Fibroblast of lung (primary cell): ENCODE measurements at places on chromosomes 13 and 19.

DNA sequence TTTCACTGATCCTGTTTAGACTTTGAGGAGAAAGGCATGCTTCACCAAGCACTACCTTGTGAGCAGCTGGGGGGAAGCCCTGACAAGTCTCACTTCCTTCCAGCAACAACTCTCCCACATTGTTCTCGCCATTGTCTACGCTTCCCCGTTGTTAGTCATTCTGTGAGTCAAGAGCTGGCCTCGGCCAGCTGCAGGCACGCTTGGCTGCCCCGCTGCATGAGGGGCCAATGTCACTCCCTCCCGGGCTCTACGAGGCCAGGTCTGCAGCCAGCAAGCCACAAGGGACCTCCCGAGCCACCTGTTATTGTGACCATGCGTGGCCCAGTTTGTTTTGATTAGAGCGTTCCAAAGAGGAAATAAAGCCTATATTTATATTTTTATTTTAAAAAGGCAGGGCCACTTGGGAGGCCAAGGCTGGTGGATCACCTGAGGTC, 220.9 kb downstream of the FOXO1 start:
- DNase-seq, result peak; percentile 97

DNA sequence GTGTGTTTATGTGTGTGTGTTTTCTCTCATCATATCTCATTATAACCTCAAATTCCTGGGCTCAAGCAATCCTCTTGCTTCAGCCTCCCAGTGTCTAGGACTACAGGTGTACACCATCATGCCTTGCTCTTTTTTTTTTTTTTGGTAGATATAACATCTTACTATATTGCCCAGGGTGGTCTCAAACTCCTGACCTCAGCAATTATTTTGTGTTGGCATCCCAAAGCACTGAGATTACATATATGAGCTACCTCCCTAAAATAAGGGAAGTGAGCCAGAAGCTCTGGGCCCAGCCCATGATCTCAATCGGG, 448 bp upstream of the ZNF543 start:
- DNase-seq, result no peak

- DNase-seq, result no peak
Observed at GRCh38 chr19:4363571-4364304, 20.4 kb downstream of the MPND start.

GRCh38 chr19:57623091-57623490, 9.0 kb downstream of the ZNF134 start:
- no peak for DNase-seq

GRCh38 chr19:7682175-7682855, 1.7 kb downstream of the TRAPPC5 start:
- no peak for DNase-seq

DNA sequence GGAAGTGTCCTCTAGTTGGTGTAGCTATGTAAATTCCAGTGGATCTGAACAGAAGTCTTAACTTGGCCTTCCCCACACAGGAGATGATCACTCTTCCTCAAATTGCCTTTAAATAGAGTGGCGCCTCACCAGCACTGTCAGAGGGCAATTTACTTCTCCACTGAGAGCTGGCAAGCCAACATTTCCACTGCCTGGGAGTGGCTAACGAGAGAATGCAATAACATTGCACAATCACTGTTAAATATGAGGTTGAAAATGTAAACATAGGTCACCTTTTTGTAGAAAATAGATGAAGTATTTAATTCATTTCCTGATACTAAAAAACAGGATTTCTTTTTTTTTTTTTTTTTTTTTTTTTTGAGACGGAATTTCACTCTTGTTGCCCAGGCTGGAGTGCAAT, 55.4 kb upstream of the UBL3 start:
- peak; percentile 68 for DNase-seq

GRCh38 chr13:98299235-98299965, 122.3 kb upstream of the RNF113B start:
- DNase-seq, result peak; percentile 31

DNA sequence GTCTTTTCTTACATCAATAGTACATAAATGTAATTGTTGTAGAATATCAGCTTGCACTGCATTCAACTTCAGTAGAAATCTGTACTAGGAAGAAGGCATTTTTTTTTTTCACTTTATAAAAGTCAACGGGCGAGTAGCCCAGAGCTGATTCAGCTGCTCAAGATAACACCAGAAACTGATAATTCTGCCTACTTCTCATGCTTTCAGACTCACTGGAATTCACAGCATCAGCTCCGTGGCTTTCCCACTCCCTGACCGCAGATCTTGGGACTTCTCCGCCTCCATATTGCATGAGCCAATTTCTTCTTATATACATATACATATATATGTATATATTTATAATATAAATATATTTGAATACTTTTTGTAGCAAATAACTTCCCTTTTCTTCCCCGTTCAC, 263.1 kb upstream of the RXFP2 start:
- peak; percentile 87 for DNase-seq

- DNase-seq, result peak; percentile 42
Observed at GRCh38 chr19:8552810-8553209, 24.4 kb downstream of the MYO1F start.

DNA sequence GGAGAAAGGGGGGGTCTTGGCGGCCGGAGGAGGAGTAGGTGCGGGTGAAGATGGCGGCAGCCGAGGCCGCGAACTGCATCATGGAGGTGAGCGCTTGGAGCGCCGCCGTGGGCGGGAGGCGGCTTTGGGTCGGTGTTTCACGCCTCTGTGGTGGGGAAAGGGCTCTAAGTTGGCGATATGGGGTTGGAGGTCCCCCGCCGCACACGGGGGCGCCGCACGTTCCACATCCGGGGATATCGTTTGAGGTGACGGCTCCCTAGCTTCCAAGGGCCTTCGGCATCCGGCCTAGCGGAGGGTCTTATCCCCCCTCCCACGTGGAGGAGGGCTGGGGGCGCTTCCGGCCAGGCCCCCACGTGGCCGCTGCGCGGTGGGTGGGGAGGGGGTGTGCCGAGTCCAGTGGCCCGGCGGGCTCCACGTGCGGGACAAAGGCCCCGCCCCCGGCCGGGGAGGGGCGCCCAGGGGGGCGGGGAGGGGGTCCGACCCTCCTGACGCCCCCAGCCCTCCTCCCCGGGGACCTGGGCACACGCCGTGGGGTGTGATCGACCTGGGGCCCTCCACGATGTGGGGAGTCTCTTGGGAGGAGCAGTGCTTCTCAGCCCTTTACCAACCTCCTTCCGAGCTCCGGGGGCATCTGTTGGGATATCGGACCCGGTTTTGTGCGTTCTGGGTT, at the start of gene PRMT1:
Gene PRMT1, plus strand, starts transcription at position 41 of the 670 bp plus-strand sequence. Its CDS starts 10 bp downstream, at position 51.
- no peak for DNase-seq

DNA sequence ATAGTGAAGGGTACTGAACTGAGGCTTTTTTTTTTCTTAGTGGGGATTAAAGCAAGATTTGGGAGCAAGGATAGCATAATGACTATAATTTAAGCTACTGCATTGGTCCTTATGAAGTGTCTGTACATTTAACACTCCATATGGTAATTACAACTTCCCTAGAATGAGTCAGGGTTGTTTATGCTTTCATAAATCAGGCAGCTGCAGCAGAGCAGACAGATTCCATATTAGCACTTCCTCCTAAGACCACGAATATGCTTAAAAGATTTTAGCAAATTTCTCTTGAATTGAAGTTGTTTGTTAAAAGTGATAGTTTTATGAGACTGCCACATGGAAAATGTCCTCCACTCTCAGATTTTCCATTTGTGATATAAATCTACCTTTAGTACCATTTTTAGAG, 401.1 kb upstream of the SPRY2 start:
- peak; percentile 34 for DNase-seq
